ENCODE measurements at places on chromosomes 12 and 14.

DNA sequence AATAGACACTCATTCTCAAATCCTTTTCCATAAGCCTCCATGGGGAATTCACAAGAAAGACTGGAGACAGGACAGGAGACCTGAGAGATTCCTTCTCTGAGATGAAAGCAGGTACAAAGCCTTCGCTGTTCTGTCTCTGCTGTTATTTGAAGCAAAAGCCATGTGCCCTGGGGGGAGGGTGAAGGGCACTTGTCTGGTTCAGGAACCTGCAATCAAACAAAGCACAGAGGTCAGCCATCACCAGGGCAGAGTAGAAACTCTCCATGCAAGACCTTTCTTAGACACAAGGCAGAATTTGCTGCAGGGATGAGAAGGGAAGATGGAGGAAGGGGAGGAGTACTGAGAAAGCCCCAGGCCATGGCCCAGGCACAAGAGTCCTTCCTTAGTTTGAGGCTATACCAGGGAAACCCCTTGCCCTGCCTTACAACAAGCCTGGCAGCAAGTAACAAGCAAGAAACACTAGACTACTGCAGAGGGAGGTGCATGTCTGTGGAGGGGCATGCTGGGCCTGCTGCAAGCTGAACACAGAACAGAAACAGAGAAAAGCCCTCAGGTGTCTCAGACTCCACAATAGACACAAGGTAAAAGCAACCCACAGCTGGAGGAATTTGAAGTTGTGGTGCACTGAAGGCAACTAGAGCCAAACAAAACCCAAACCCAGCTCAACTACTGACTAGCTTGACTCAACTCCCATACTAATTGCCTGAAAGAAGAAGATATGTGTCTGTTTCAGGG, 7.8 kb upstream of the ART4 start:
- no peak for DNase-seq

- DNase-seq = no peak
Measured at GRCh38 chr12:122117979-122118378, 39.4 kb downstream of the MLXIP start.

DNA sequence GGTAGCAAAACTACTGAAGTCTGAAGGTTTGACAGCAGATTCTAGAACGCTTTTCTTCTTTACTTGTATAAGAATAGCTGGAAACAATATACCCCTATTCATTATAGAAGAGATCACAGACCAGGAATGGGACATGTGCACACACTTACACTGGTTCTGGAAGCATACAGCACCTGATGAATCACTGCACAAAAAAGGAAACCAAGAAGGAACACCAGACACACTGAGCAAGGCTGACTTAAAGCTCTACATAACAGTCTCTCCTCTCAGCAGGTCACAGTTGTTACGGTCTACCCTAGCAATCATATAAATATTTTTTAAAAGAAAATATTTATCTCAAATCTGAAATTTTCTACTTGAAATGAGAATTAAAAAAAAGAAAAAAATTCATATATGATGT, 13.5 kb downstream of the ATP2B1 start:
- DNase-seq = no peak

- DNase-seq = no peak
Measured at GRCh38 chr12:54460317-54460923, 13.0 kb downstream of the GTSF1 start.

DNA sequence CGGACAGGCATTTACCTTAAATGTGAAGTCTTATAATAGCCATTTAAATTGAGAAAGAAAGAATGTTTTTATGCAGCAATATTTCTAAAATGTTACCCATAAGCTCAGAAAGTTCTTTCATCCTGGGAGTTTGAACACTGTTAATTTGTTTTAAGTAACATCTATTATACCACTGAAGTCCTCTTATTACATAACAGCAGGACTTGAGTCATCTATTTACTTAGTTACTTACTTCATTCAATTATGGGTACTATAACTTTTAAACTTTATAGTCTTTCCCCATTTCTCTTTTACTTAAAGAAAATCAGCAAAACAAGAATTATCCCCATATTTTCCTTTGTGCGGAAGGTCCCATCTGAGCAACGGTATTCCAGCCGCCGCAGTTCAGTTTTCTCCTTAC, 473.1 kb downstream of the ETNK1 start:
- no peak for DNase-seq

DNA sequence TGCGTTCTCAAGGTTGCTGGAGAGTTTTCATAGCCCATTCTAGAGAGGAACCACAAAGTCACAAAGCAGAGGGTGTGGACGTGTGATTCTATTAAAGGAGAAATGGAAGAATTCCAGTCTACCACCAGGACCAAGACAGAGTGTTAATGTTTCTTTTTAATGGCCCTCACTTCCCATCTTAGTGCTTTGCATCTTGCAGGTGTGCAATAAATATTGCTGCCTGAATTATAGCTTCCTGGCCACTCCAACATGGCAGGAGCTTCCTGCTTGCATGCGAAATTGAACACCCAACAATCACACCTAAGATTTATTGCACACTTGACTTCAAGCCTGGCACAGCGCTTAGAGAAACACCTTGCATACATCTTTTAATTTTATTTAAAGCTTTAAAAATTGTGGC, 22.4 kb upstream of the PPP1CC start:
- no peak for DNase-seq

DNA sequence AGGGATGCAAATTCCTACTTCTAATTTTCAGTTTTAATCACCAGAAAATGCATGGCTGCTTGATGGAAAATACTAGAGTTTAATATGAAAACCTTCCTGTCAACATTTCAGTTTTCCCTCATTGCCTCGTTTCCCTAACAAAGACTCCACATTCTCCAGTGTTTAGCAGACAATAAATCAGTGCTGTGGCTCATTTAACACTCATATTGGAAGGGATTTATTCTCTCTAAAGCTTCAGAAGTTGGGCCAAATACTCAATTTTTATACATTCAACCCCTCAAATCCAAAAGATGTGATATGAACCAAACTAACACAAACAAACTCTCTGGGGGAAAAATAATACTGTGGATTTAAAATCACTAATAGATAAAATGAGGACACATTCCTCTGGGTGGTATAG, 482.5 kb downstream of the FLRT2 start:
- no peak for DNase-seq

- DNase-seq = no peak
Measured at GRCh38 chr12:304805-305204, 42.2 kb upstream of the SLC6A13 start.

- DNase-seq = no peak
Measured at GRCh38 chr12:14113031-14113430, 131.6 kb upstream of the GRIN2B start.

GRCh38 chr14:76267322-76268046, 108.5 kb upstream of the ESRRB start:
- no peak for DNase-seq

DNA sequence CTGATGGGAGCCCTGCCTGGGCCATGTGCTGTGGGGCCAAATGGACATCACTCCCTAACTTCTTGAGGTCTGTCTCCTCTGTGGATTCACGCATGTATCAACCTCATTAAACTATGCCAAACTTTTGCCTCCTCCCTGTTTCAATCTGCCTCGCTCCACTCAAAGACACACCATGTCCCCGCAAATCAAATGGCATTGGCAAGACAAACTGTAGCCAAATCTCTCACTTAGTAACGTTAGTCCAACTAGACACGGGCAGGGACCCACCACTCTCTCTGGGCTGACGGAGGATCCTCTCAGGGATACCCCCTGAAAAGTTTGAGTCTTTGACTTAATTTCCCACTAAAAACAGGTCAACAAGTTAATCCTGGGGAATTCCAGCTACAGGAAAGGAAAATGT, 8.0 kb downstream of the ZBTB39 start:
- no peak for DNase-seq

DNA sequence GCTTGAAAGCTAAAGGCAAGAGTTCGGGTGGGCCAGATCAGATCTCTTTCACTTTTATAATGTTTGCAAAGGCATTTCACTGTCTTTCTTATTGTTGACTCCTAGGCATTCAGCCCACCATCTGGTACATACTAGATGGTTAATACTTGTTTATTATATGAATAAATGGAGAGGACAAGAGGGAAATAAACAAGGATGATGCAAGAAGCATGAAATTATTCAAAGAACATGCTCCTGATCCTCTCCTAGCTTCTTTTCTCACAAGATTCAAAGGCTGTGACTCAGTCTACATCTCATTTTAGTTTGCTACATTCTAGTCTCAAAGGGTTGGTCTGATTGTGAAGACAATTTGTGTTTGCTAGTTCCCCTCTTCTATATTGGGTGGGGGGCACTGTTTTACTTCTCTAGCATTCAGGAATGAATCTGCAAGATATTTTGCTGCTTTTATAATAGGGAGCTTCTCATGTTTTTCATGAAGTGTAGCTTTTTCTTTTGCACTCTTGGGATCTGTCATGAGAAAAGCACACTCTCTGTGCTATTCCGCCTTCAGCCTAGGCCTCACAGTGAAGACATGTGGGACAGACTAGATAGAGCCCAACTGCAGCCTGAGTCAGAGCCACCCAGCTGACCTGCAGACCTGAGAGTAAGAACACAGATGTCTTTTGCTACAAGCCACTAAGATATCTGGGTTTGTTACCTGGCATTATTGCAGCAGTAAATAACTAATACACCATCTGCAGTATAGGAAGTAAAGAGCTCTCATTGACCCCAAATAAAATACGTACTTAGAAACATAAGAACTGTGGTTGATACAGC, 65.7 kb downstream of the PTHLH start:
- DNase-seq = no peak

DNA sequence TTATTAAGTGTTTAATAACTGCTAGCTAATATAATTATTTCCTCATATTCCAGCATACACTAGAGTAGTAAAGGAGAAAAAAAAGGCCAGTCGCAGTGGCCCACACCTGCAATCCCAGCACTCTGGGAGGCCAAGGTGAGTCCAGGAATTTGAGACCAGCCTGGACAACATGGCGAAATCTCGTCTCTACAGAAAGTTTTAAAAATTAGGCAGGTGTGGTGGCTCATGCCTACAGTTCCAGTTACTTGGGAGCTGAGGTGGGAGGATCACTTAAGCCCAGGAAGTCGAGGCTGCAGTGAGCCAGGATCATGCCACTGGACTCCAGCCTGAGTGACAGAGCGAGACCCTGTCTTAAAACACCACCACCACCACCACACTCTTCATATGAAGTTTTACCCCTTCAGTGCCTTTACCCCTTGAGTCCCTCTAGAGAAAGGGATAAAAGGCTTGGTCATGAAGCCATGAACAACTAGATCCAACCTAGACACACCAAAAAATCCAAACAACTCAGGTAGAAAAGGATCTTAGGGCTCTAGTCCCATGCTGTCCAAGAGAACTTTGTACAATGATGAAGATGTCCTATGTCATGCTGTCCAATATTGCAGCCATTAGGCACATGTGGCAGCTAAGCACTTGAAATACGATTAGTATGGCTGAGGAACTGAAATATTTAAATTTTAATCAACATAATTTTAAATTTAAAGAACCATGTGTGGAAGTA, 29.6 kb downstream of the ATXN2 start:
- DNase-seq = no peak

- peak; percentile 37 for DNase-seq
Measured at GRCh38 chr14:24365600-24366412, 2.2 kb upstream of the NFATC4 start.

DNA sequence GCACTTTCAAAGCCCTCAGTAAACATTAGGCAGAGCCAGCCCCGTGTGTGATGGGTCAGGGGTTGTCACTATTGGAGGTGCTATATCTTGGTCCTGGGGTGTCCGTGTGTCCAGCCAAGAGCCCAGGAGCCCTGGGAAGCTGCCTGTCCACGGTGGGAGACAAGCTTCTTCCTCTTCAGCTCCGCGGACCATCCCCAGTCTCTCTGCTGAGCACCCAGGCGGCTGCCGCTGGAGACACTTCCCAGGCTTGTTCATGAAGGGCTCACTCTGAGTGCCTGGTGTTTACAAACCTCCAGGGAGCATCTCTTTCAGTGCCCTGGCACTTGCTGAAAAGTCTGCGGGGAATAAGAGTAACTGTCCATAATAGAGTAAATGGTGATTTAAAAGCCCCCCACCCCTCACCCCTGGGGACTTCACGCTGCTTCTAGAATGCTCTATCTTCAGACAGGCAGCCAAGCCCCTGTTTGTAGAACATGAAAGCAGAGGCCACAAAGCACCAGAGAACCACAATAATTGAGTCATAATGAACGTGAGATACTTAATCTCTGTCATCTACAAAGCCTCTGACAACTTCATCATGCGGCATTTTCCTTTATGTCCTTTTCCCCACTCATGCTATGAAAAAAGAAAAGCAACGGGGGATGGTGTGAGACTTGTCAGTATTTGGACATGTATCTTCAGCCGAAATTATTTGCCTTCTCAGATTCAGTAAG, 178.6 kb downstream of the TMEM132C start:
- no peak for DNase-seq

- DNase-seq = no peak
Measured at GRCh38 chr12:128794661-128795529, 28.9 kb downstream of the SLC15A4 start.

DNA sequence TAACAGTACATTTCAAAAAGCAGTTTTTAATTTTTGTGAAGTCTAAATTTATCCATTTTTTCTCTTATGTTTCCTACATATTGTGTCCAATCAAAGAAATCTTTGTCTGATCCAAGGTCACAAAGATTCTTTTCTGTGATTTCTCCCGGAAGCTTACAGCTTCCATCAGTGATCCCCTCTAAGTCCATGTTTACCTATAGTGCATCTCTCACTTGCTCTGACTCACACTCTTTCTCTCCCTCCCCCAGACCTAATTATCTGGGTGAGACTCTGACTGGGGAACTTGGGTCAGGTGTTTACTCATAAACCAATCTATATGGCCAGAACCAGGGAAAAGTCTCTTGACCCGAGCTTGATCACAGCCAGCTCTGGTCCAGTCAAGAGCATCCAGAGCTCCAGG, 224.4 kb downstream of the SPTSSA start:
- no peak for DNase-seq

- no peak for DNase-seq
Measured at GRCh38 chr14:70794294-70794693, 15.0 kb downstream of the MAP3K9 start.

GRCh38 chr12:112183141-112184021, 58.0 kb downstream of the TRAFD1 start:
- no peak for DNase-seq

GRCh38 chr12:122022393-122023338, 982 bp downstream of the BCL7A start:
- DNase-seq = peak; percentile 8

DNA sequence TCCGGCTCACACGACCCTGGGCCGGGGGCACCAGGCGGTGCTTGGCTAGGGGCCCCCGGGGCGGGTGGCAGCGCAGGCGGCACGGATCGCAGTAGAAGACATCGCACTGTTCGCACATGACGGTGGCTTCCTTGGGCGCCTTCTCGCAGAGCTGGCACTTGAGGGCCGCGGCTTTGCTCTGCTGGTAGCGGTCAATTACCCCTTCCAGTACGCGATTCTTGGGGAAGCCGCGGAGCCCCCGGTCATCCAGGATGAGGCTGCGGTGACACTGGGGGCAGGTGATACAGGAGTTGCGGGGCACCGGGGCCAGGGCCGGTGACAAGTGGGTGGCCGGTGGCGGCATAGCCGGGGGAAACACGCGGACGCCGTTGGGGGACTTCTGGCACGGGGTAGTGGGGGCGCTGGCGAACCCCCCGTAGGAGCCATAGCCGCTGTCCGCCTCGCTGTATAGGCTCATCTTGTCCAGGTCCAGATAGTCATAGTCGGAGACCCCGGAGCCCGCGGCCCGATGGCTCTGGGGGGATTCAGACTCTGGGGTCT, 553 bp downstream of the TRIM9 start:
- no peak for DNase-seq

- no peak for DNase-seq
Measured at GRCh38 chr12:109053382-109054123, 1.2 kb downstream of the USP30 start.

All from activated T-helper 1 cell treated with Interleukin-2 at 50 U/mL for 16 hours (primary cell).